ENCODE measurements at places on chromosomes 7 and 10.

DNA sequence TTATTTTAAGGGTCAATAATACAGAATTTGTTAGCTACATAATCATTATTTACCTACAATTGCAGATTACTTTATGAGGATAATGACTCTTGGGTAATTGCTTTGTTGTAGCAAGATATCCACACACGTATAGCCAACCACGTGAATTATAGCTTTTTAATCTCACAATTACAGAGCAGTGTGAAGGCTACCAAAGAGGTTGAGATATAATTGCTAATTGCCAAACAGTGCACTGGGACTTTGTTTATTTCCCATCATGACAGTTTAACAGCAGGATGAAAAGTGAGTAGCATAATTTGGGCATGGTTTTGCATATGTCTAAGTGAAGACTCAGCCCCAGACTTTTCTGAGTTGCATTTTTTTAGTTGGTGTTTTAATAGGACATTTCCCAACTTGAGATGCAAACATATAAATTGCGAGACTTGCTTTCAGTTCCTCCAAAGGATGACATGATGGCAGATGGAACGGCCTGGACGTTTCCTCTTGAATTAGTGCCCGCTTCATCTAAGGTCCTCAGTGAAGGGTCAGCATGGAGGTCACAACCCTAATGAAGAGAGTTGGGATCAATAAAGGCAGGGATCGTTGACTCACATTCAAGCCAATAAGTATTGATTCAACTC is 180.7 kb upstream of the GPR26 start:
- no peak for DNase-seq

GRCh38 chr10:132102717-132103110 is 37.0 kb downstream of the JAKMIP3 start:
- no peak for DNase-seq

- DNase-seq: peak; percentile 8
These were observed 14.8 kb downstream of the ACSM6 start for GRCh38 chr10:95208702-95209391.

GRCh38 chr7:129502708-129503685 is 666 bp downstream of the SMKR1 start:
- no peak for DNase-seq

- no peak for DNase-seq
These were observed 1107.2 kb downstream of the NRG3 start for GRCh38 chr10:82982110-82982608.

DNA sequence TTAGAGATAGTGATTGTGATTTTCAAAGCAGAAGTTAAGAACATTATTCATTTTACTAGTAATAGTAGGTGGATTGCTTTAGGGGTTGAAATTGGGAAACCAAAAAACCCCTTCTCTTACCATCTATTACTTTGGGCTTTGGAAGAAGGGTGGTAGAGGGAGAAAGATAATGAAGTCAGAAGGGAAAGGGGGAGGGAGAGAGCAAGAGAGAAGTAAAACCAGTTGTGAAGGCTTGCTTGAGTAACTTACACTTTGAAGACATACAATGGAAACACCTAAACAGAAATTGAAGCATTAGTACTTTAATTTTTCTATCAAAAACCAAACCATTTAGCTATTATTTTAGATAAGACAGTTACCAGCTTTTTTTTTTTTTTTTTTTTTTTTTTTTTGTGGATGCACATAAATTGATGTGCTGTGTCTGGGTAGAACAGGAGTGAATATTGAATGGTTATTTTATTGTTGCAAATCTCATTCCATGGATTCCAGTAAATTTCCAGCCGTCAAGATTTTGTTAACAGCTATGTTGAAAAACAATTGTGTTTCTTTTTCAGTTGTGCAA is 5.5 kb downstream of the PRKAR2B start:
- no peak for DNase-seq

GRCh38 chr7:23017309-23017708 is 3.4 kb upstream of the HYCC1 start:
- no peak for DNase-seq

DNA sequence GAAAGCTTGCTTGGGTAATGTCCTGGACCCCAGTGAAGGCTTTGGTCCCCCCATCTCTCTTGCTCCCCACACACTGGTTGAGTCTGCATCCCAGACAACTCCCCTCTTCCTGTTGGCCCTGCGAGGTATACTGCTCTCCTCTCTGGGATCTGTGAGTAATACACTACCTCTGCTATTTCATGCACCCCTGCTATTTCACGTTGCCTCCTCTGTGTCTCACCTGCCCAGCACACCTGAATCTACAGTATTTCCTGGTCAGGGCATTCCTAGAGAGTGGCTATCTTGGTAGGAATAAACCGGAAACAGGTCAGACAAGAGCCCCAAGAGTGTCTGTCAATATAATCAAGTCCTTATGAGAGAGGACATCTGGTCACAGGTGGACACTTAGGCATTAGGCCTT is 114.3 kb upstream of the ODAD2 start:
- DNase-seq: peak; percentile 4

DNA sequence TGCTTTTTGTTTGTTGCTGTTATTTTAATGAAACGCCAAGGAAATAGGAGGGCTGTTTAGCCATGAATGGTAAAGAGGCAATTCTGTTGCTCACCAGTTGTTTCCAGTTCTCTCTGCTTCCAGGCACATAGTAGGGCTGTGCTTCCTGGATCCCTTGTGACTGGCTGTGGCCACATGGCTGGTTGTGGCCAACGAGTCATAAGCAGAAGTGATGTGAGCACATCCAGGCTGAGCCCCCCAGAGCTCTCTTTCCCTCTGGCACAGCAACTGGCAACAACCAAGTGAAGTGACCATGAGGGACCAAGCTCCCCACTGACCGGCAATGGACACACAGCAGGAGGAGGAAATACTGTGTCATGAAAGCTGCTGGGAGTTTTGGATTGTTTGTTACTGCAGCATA is 10.3 kb downstream of the GRID1 start:
- DNase-seq: no peak

DNA sequence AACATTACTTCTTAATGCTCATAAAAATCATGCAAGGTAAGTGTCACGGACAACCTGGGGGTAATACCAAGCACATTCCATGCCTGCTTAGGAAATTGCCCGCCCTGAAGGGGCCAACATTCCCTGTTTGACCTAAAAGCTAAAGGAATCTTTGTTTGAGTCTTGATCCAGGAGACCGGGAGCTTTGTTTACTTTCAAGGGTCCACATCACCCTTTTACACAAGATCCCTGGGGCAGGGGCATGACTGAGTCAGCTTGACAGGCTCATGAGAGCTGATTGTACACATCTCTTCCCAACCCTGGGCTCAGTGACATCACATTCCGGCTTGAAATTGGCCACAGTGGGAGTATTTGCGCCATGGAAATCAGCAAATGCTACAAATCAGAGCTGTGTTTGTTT is 248.1 kb upstream of the HABP2 start:
- no peak for DNase-seq

- no peak for DNase-seq
These were observed 951.4 kb downstream of the SORCS3 start for GRCh38 chr10:105592468-105592867.

GRCh38 chr7:140922741-140923345 is 1.9 kb downstream of the BRAF start:
- no peak for DNase-seq

- DNase-seq: no peak
These were observed 49.8 kb downstream of the SHOC2 start for GRCh38 chr10:110969183-110969582.

GRCh38 chr7:65338346-65338745 is 35.3 kb upstream of the ZNF92 start:
- no peak for DNase-seq

DNA sequence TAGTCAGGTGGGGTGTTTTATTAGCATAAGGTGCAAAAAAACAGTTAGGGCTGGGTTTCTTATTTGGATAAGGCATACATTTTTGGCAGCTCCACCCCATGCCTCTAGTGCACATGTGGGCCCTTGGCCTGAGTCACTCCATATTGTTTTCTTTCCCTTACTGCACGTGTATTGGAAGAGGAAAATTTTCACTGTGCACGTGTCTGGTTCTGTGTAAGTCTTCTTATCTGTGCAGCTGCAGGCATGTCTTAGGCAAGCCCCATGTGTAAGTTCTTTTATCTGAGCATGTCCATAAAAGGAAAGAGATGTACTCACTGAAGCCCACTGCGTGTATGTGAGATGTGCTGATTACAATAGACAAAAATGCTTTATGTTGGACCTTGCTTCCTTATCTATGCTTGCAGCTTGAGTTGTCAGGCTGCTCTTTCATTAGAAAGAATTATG is 540.3 kb upstream of the IGFBP3 start:
- no peak for DNase-seq

GRCh38 chr7:88318196-88318595 is 11.5 kb upstream of the STEAP4 start:
- DNase-seq: no peak

DNA sequence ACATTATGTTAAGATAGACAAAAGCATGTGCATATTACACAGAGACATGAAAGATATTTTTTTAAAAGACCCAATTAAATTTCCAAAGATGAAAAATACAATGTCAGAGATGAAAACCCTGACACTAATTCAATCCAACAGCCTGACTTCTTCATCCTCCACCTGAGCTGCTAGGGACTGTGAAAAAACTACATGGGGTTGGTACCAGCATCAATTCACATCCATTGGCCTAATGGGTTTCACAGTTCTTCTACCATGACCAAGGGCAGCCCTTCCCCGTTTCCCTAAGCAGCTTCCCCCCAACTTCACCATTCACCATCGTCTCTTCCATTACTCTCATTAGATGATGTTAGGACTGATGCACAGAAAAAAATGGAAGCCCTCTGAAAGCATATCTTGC is 37.4 kb upstream of the CDCA7L start:
- no peak for DNase-seq

GRCh38 chr10:46220187-46220586 is 66.6 kb upstream of the ANTXRL start:
- DNase-seq: no peak

DNA sequence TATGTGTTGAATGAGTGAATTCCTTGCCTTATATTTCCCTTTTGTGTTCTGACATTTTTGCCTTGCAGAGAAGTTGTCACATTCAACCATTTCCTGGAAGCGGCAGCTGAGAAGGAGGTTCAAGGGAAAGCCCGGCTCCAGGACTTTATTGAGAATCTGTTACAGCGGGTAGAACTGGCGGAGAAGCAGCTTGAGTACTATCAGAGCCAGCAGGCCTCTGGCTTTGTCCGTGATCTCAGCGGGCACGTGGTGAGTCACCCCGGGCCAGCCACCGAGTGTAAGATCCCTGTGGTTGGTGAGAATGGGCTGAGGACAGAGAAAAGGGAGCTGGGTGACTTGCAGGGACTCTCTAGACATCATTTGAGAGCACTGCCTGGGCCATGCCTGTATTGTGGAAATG is 14.2 kb downstream of the ZNF365 start:
- DNase-seq: no peak

GRCh38 chr7:154942691-154943090 is 60.2 kb downstream of the PAXIP1 start:
- DNase-seq: no peak

- no peak for DNase-seq
These were observed 50.6 kb downstream of the ADAMTS14 start for GRCh38 chr10:70722820-70723424.

DNA sequence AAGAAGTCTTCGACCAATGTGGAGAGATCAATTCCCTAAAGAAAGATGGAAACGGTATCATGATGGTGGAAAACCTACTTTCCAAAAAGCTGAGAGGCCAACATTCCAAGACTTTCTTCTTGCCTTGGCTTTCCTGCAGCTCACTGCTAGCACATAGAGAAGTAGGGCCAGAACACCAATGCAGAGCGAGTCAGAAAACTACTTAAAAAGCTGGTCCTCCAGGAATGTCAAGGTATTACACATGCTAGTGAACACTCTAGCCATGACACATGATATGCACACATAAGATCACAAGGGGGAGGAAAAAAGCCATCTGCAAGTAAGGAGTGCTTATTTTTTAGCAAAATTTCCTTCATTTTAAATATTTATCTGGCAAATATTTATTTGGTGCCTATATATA is 22.7 kb downstream of the GPAM start:
- no peak for DNase-seq

DNA sequence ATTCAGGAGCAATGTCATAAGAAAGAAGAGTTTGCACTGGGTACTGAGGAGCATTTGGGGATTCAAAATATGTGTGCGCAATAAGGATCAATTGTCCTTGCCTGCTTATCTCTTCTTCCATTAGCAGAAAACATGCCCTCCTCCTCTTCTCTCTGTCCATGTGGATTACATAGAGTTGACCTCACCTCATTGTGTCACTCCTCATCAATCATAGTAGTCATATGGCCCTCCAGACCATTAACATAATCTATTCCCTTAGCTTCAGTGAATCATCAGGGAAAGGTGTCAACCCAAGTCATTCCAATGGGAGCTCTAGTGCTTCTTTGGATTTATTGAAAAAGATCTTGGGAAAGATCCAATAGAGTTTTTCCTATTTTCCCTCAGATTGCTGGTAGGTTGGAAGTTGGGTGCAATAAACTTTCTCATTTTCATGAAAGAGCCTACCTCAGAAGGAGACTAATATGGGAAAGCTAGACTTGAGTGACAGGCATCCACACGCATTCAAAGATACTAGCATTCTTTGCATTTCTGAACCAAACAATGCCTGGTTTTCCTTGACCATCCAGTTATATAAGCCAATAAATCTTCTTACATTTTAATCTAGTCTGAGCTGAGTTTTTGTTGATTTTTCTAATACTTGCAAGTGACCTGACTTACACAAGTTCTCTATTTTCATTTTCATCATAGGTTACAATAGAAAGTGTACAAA is 71.5 kb upstream of the FAM13C start:
- DNase-seq: no peak

- no peak for DNase-seq
These were observed 298.7 kb downstream of the LRRTM3 start for GRCh38 chr10:67224553-67224952.

GRCh38 chr7:64993901-64994300 is 3.1 kb upstream of the ZNF117 start:
- no peak for DNase-seq

DNA sequence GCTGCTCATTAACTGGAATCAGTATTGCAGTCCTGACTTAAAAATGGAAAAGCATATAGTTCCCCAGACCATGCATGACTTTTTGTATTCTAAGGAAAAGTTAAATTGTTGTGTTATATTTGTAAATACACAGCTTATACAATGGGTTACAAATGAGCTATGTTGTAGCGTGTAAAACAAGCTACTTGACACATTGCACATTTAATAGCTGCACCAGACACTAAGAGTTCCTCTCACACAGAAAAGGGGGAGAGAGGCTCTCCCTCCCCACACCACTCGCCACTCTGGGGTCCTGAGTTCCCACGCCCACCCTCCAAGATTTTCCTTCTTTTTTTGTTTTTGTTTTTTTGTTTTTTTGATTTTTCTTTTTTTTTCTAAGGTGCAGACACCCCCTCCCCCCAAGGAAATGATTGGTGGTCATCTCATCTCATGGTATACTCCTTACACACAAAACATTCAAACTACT is 6.3 kb downstream of the KLF6 start:
- DNase-seq: no peak

- no peak for DNase-seq
These were observed 153.5 kb upstream of the ITGB1 start for GRCh38 chr10:33111488-33112051.

GRCh38 chr10:21092683-21093524 is 195.8 kb upstream of the NEBL start:
- DNase-seq: no peak
